ENCODE measurements at places on chromosomes 1 and 21.

DNA sequence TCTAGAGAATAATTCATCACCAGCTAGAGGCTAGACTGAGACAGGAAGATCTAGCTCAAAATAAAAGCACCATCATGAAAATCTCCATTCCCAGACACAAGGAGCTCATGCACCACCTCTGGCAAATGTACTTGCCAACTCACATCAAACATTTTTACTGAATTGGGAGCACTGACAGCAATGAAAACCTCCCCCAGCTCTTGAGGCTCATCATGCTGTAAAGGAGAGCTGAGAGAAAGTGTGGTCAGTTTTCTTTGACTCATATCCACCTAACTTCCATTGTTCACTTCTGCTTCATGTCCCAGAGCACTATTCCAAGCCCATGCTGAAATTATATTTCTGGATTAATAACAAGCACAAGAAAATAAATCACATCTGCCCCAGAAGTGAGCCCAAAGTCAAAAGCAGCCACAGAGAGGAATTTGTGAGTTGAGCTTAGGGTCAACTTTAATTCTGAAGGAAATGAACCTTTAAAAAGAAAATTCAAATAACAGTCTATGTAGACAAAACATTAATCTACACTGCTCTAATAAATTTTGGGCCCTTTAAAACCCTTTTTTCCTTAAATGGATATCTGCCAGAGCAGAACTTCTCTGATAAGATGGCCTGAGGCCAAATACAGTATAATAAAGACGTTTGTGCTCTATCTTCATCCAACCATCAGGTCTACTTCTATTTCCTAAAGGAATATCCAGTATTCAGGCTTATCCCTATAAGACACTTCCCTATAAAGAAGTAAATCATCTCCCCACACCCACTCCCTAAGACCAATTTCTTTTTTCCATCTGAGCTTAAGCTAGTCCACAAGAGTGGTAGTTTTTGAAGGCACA lies 85.9 kb upstream of the ADAM30 start:
- no peak for DNase-seq

- no peak for DNase-seq
Measured at GRCh38 chr21:45364468-45365185, 40.3 kb upstream of the COL18A1 start.

- DNase-seq, result no peak
Measured at GRCh38 chr21:39611551-39612190, 1.1 kb upstream of the B3GALT5 start.

GRCh38 chr1:39082811-39083576 lies 56.8 kb downstream of the NDUFS5 start:
- DNase-seq, result no peak

- no peak for DNase-seq
Measured at GRCh38 chr1:58845942-58846341, 62.1 kb upstream of the JUN start.

- no peak for DNase-seq
Measured at GRCh38 chr1:44777547-44777946, 2.2 kb downstream of the RPS8 start.

- no peak for DNase-seq
Measured at GRCh38 chr1:89167590-89168230, 8.1 kb downstream of the GBP7 start.

- no peak for DNase-seq
Measured at GRCh38 chr1:34371829-34372532, 195.3 kb downstream of the C1orf94 start.

GRCh38 chr1:213127074-213127473 lies 76.0 kb downstream of the RPS6KC1 start:
- no peak for DNase-seq

Measured in stimulated activated CD4-positive, alpha-beta T cell treated with anti-CD3 and anti-CD28 coated beads, TNF-alpha, amount 100 ng/mL, for 4 hours (primary cell).